ENCODE measurements at places on chromosomes 13 and 19.

DNA sequence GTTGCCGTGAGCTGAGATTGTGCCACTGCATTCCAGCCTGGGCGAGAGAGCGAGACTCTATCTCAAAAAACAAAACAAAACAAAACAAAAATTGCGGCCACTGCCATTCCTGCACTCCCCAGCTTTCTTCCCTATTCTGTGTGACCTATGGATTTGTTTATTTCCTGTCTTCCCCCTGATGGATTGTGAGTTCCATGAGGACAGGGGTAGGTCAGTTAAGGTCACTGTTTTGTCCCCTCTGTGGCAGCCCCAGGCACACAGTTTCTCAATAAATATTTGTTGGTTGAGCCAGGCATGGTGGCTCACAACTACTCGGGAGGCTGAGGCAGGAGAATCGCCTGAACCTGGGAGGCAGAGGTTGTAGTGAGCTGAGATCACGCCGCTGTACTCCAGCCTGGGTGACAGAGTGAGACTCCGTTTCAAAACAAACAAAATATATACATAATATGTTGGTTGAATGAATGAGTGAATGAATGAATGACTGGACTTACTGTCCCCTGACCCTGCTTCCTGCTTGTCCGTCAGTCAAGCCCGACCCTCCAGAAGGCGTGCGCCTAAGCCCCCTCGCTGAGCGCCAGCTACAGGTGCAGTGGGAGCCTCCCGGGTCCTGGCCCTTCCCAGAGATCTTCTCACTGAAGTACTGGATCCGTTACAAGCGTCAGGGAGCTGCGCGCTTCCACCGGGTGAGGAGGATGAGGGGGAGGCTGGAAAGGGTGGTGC lies 5.0 kb downstream of the EBI3 start:
- DNase-seq: no peak

- DNase-seq: no peak
These were observed 216.0 kb upstream of the SERP2 start for GRCh38 chr13:44157606-44158005.

GRCh38 chr19:1862068-1862423 lies 1.3 kb downstream of the KLF16 start:
- DNase-seq: no peak

- no peak for DNase-seq
These were observed 17.9 kb downstream of the SLAIN1 start for GRCh38 chr13:77715233-77715891.

DNA sequence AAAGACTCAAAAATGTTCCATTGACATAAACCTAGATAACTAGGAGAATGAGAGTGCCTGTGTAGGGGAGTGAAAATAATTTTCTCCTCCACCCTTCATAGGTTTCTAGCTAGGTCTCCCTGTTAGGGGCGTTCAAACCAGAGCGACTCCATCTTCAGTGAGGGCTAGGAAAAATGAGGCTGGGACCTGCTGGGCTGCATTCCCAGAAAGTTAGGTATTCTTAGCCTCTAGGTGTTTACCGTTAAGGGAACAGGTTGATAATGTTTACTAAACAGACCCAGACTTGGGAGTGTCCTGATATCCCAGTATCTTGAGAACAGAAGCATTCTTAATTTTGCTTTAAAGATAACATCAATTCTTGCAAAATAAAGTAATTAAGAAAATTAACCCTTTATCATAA lies 20.1 kb downstream of the PABPC3 start:
- DNase-seq: no peak

DNA sequence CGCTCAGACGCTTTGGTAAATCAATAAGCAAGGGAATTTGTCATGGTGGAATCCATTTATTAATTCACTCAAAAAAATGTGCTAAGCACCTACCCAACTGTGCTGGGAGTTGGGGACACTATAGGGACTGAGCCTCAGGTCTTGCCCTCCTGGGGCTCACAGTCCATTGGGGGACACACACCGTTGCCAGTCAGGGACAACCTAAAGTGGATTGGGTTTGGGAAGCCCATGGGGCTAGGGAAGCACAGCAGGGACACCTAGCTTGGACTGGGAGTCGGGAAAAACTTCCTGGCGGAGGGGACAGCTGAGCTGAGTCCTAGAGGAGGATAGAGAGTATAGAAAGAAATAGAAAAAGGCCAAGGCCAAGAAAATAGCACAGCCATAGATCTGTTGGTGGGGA lies 8.5 kb downstream of the FOSB start:
- no peak for DNase-seq

GRCh38 chr13:105537113-105537512 lies 998.3 kb downstream of the EFNB2 start:
- no peak for DNase-seq

DNA sequence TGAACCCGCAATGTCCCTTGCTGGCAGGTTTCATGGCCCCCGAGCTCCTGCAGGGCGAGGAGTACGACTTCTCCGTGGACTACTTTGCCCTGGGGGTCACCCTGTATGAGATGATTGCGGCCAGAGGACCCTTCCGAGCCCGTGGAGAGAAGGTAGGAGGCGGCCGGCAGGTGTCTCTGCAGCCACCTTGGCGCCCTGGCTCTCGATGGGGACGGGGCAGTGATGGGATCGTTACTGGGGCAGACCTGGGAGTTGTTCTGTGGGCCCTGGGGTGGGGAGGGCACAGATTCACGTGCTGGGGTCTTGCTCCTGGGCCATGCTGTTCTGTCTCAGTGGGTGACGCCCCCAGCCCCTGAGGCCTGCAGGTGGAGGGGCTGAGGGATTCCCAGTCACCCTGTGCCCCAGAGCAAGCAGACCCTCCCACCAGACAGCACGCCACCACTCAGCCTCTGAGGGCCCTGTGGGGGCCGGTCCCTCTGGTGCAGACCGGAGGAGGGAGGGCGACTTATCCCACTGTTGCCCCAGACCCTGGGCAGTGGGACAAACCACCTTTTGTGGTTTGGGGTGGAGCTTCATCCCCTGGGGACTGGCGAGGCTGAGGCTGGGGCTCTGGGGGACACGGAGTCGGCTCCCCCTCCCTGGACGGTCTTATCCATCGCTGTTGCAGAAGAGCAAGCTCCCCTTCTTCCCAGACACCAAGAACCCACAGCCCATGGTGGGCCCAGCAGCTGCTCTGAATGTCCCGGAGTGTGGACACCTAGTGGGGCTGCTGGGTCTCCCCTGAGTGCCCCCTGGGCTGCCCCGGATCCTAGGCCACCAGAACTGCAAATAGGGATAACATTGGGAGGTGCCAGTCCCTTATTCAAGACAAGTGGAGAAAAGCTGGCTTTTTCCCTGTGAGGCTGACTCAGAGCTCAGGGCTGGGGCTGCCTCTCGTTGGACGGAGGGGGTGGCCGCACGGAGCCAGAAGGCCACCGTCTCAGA lies 27.5 kb upstream of the TMEM255B start:
- no peak for DNase-seq

- peak; percentile 53 for DNase-seq
These were observed at the start of gene EHD2 for GRCh38 chr19:47713046-47714021. Gene EHD2, plus strand, starts transcription at chr19:47713422. Its CDS starts 3,191 bp downstream, at chr19:47716613.

DNA sequence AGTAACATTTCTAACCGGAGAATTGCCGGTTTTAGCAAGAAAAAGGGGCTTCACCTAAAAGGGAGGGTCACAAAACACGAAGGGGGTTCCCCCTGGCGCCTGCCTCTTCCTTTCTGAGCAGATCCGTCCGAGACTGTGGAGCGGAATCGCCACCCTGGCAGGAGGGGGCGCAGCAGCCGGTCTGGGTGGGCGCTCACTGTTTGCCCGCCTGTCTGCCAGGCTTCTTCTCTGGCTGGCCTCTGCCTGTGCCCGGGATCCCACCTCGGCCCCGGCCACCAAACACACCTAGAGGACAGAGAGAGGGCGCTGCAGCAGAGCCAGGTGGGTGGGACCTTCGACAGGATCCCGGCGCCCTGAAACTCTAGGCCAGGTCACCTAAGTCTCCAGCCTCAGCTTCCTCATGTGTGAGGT lies 15.6 kb downstream of the LSM4 start:
- DNase-seq: no peak

DNA sequence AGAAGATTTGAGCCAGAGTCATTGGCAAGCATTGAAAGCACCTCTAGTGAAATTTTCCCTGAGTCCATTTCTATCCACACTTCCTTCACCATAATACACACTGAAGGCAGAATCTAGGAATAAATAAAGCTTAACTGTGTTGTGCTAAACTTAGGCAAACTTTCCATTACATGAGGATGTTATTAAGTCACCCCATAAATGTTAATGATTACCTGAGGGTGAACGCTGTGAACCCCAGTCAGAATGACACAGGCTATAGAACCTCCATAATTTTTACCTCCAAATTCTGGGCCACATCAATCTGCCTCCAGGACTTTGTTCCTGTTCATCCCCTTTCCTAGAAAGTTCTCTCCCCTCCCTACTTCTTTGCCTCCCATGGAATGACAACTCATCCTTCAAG lies 71.0 kb downstream of the RAP2A start:
- no peak for DNase-seq

All from foreskin keratinocyte (primary cell).